LoVo (cell line): ENCODE measurements at places on chromosomes 12 and 14.
A peak's percentile ranks its signal among the peaks of the same experiment; 100 is the strongest.

GRCh38 chr12:85740186-85740585 lies 96.0 kb downstream of the RASSF9 start:
- no peak for DNase-seq

- DNase-seq, result no peak
These were observed 4.8 kb downstream of the CATSPERB start for GRCh38 chr14:91727121-91727520.

DNA sequence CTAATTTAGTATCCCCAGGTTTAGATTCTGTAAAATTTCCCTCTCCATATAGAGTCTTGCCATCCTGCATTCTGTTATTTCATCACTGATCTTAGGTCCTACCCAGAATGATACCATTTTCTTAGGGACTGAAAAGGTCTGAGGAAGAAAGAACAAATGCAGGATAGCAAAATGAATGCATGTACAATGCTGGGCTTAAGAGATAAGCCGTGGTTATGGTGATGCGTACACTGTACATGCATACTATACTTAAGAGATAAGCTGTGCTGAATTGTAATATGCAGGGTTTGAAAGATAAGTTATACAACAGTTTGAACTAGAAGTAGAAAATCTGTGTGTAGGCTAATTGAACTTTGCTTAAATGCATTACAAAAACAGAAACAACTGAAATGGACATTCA lies 416.2 kb downstream of the C12orf50 start:
- DNase-seq, result no peak

- no peak for DNase-seq
These were observed 191.8 kb downstream of the MSRB3 start for GRCh38 chr12:65470256-65470655.

DNA sequence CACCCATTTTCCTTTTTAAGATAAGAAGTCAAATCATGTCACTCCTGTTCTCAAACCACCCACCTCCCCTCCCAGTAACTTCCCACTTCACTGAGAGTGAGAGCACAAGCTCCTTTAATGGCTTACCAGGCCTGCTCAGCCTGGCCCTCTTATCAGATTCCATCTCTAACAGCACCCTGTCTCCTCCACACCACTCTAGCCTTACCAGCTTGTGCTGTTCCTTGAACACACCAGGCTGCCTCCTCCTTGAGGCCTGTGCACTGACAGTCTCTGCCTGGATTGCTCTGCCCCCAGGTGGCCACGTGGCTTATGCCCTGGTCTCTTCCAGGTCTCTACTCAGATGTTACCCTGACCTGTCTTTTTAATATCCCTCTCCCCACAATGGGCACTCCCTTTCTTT lies 40.1 kb upstream of the EVL start:
- peak; percentile 11 for DNase-seq

DNA sequence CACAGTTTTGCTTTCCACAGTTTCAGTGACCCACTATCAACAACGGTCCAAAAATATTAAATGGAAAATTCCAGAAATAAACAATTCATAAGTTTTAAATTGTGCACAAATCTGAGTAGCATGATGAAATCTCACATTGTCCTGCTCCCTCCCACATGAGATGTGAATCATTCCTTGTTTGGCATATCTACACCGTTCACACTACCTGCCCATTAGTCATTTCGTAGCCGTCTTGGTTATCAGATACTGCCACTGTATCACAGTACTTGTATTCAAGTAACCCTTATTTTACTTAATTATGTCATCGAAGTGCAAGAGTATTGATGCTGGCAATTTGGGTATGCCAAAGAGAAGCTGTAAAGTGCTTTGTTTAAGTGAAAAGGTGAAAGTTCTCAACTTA lies 145.3 kb downstream of the SLC5A8 start:
- no peak for DNase-seq
